Kidney (tissue), 22 donors: ENCODE measurements at places on chromosomes 13 and 19. TPM values are rescaled to one million over a fixed set of nuclear protein-coding genes. Genes with fewer than 3 reads are reported as not detected.

Gene ATP1A3
- not detected for total RNA-seq

GRCh38 chr13:53018690-53019647 is 9.6 kb upstream of the OLFM4 start:
- no peak for DNase-seq

DNA sequence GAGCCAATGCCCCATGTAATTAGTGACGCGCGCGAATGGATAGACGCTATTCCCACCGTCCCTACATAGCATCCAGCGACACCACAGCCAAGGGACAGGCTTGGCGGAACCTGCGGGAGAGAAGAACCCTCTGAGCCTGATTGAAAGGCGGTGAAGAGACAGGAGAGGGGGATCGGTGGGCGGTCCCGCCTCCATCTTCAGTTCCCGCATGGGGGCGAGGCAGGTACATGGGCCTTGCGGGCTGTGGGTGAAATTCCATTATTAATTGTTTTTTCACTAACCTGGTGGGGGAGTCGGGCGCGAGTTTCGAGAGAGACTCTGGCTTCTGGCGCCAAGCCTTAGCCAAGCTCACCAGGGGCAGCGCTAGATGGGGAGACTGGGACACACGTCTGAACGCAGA is 8.4 kb upstream of the TEX101 start:
- no peak for DNase-seq

DNA sequence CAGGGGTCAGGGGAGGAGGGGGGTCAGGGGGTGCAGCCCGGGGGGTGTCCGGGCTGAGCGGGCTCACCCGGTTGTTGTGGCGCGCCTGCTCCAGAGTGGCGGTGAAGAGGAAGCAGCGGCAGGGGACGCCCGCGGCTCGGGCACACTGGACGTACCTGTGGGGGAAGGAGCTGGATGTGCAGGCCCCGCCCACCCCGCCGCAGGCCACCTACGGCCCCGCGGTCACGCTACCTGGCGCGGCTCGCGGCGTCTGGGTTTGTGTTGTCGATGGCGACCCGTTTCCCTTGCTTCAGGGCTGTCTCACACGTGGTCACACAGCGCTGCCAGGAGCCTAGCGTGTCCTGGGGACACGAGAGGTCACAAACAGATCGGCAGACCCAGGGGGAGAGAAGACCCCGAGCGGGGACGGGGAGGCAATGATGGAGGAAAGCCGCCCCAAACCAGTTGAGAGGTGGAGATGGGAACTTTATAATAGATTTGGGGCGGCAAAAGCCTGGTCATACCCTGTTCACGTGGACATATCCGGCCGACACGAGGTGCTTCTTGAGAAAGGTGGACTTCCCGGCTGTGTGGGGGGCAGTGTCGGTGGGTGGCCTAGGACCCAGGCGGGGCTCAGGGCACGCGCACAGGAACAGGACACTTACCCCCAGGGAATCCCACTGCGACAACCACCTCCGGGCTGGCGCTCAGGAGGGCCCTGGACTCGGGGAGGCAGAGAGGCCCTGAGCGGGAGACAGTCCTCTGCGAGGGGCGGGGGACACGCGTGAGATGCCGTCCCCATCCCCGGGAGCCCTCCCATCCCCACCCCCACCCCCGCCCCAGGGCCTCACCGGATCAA is 5.6 kb downstream of the PNKP start:
- peak; percentile 85 for DNase-seq

DNA sequence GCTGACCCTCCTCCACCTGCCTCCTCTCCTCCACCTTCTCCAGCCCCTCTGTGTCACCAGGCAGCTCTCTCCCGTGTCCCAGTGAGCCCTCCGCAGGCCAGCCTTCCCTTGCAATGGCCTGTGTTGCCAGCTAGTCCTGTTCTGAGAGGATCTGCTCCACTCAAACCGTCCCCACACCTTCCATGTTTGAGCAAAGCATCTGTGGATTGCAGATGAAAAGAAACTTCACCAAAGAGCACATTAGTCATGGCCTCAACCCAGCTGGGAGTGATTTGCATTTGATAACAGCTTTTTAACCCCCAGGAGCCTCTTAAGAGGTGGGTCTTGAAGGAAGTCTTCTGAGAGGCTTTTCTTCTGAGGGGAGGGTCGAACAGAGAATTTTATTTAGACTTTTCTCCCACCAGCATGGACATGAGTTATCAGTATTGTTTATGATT is 72.8 kb downstream of the COL4A2 start:
- DNase-seq: no peak

DNA sequence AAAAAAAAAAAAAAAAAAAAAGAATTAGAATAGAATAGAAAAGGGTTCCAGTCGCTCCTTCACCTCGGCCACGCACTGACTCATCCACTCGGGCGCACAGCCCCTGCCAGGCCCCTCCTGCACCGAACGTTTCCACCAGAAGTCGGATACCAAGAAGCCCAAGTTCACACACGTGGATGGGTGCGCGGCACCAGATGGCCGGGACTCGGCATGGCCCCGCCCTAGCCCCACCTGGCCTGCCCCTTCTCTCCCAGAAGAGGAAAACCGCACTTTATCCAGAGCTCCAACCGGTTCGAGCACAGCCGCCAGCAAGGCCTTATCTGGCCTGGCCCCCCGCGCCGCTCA is 5.9 kb downstream of the PRR36 start:
- no peak for DNase-seq

DNA sequence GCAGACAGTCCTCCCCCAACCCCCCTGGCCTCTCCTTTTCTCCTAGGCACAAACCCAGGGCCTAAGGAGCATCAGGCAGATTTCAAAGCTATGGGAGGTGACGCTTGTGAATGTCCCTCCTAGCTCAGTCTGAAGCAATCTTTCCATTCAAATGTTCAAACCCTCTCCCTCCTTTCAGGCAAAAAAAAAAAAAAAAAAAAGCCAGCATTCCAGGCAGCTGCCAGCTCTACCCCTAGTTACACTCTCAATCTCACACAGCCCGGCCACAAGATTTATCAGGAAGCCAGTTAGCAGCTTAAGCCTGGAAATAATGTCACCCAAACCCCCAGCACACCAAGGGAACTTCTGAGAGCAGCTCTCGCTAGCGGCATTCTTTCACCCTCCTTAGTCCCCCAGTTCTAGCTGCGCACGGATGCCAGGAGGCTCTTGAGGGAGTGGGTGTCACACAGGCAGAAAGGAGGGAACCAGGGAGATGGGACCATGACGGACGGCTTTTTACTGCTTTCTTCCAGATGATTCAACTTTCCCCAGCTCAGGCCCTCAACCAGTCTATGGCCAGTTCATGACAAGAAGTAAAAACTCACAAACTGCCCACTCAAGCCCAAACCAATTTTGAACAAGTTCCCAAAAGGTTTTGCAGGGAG is 6.3 kb downstream of the SH3GL1 start:
- no peak for DNase-seq
